Femur (tissue), 1 donor: ENCODE measurements at places on chromosomes 3 and 15.

GRCh38 chr3:142976621-142977398, 13.3 kb upstream of the PAQR9 start:
- DNase-seq = peak; percentile 79

- DNase-seq = peak; percentile 42
Observed at GRCh38 chr3:29759411-29760225, 478.7 kb downstream of the RBMS3 start.

- DNase-seq = no peak
Observed at GRCh38 chr3:127044996-127045395, 62.1 kb downstream of the PLXNA1 start.

GRCh38 chr15:90099072-90099867, 3.0 kb downstream of the IDH2 start:
- DNase-seq = no peak

GRCh38 chr3:133130168-133130567, 92.0 kb downstream of the TMEM108 start:
- DNase-seq = no peak

GRCh38 chr3:29644261-29644660, 363.4 kb downstream of the RBMS3 start:
- peak; percentile 30 for DNase-seq

DNA sequence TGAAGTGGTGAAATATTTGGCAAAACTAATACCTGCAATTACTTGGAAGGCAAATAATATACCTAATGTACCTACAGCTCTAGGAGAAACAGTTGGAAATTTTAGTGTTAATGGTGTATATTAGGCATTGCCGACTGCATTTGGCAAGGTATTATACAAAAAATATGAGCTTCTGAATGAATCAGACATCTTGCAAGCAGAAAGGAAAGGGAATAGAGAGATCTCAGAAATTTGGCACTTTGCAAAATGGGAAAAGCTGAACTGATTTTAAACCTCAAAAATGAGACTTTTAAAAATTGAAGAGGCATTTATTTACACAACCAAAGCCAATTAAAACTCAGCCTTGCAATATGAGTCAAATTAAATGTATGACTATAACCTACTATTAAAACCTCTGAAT, 40.2 kb upstream of the C15orf61 start:
- no peak for DNase-seq

DNA sequence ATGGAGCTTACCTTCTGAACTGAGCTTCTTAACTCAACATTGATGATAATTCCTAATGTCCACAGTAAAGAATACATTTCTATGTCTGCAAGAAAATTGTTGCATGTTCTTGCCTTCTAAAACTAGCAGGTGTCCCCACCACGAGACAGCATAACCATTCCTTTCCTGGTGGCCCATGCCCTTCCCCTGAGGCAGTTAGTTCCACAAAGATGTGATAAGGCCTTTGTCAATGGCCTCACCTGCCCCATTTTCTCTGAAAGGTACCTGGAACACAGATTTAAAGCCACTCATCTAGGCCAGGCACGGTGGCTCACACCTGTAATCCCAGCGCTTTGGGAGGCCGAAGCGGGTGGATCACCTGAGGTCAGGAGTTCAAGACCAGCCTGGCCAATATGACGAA, 21.0 kb upstream of the HTR3E start:
- DNase-seq = no peak

DNA sequence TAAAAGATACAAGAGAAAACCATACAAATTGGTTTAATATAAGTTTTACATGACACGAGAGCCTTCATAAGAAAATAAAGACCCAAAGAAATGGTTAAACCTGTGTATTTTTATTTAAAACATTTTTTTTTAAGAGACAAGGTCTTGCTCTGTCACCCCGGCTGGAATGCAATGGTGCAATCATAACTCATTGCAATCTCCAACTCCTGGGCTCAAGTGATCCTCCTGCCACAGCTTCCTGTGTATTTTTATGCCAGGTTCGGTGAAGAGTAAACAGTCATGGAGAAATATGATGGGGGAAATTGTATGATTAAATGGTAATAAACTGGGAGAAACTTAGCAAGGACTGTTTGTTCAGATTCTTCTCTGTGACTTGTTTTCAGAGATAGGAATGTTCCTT, 441.0 kb downstream of the TUSC7 start:
- DNase-seq = no peak

DNA sequence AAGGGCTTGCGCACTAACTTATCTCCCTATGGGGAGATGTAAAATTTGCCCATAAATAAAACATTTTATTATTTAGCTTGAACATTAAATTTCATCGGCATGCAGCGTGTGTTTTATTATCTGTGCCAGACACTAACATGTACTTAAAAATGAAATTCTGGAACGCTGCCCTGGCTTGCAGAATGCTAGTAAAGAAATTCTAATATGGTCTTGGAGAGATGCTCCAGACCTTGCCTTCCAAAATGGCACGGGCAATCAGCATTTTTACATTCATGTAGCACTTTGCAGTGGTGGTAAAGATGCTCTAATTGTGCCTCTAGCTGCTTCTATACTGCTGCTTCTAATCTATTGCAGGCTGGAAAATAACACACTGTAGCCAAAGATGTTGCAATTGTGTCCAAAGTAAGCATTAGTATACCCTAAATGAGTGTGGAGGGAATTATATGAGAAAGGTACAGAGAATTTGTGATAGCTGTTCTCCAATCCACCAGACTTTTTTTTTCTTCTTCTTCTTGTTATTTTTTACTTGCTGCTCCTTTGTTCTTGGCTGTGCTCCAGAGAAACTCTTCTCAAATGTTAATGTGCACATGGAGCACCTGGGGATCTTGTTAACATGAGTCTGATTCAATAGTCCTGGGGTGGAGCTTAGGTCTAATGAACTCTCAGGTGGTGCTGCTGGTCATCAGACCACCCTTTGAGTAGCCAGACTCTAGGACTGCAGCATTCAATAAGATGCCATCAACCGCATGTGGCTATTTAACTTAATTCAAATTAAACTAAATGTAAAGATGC, 47.3 kb downstream of the CRABP1 start:
- DNase-seq = peak; percentile 48

DNA sequence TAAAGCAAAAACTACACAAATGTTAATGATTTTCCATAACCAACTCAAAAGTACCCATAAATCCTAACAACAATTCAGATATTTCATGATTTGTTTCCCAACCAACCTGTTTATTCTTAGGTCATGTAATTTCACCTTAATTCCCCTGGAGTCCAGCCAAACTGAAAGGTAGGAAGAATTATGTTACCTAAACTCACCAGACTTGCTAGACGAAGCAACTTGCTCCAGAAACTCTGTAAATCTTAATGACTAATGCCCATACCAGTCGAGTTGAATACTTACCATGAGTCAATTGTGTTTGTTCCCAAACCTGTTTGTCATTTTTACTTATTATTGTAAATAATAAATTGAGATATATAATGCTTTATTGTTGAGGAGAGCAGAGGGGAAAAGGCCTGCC, 1030.0 kb downstream of the TBL1XR1 start:
- DNase-seq = no peak

GRCh38 chr15:89900849-89901248, 7.1 kb upstream of the AP3S2 start:
- no peak for DNase-seq

GRCh38 chr3:163632722-163633121, 1445.6 kb downstream of the SI start:
- no peak for DNase-seq

- DNase-seq = no peak
Observed at GRCh38 chr3:133827136-133827535, 21.5 kb downstream of the SRPRB start.

GRCh38 chr3:171230865-171231264, 204.3 kb upstream of the SLC2A2 start:
- DNase-seq = no peak

GRCh38 chr3:27659279-27660021, 62.7 kb downstream of the EOMES start:
- peak; percentile 44 for DNase-seq

DNA sequence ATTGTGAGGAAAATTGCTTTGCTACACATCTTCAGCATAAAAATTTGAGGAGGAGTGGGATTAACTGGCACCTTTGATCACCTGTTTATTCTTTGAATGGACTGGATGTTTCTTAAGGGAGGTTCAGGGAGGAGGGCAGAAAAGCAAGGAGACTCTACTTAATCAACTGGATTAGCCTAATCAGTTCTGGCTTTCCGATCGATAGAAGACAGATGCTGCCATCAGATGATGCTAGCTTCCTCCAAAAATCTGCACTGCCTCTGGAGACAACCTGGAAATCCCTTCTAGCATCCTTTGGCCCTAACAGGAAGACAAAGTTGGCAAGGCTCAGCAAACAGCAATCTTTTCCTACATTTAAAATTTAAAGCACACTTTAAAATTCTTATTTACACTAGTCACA, 197.8 kb downstream of the EBLN2 start:
- DNase-seq = no peak

DNA sequence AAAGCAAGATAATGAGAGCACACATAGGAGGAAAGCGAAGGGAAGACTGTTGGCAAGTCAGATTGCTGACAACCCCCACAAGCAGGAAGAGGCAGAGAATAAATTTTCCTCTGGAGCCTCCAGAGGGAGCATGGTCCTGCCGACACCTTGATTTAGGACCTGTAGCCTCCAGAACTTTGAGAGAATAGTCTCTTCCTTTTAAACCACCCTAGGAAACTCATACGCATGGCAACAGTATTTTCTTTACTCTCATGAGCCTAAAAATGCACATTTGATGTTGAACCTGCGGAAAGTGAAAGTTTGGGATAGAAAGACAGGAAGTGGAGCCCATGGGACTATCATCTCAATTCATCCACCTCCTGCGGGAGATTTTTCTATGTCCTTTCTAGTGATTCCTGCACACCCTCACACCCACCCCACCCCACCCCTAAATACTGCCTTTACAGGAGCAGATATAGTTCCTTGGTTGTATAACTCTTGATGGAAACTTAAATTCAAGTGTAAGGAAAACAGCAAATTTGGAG, 116.7 kb upstream of the LPP start:
- no peak for DNase-seq

- no peak for DNase-seq
Observed at GRCh38 chr3:79047581-79047980, 720.2 kb downstream of the ROBO1 start.

- no peak for DNase-seq
Observed at GRCh38 chr15:78317145-78317836, 17.9 kb upstream of the SKIC8 start.

DNA sequence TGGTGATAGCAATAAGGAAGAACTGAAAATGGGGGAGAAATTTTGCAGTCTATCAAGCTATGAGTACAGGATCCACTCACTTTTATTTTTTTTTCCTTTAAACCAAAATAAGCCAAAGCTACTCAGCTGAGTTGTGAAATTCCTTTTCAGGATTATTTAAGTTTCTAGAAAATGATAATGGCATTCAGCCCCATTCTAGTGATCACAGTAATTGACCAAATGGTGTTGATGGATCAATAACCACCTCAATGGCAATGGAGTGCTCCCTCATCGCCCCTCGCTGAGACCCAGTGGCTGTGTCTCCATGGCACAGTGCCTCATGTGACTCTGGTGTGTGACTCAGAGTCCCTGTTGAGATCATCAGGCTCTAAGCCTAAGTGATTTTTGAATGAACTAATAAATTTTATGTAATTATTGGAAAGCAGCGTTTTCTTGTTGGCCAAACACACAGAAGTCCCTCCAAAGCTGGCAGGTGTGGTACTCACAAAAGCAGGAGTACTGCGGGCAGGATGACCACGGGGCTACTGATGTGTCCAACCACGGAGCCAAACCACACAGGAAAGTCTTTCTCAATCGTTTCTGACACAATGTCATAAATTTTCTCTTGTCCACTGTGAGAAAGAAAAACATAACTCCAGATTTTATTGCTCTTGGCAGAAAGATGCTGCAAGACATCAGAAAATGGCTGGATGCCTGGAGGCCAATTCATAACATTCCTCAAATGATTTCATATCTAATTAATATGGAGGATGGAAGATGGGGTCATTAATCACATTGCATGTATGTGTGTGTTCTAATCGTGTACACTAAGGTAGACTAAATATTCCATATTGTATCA, 14.4 kb upstream of the STARD5 start:
- DNase-seq = peak; percentile 61

DNA sequence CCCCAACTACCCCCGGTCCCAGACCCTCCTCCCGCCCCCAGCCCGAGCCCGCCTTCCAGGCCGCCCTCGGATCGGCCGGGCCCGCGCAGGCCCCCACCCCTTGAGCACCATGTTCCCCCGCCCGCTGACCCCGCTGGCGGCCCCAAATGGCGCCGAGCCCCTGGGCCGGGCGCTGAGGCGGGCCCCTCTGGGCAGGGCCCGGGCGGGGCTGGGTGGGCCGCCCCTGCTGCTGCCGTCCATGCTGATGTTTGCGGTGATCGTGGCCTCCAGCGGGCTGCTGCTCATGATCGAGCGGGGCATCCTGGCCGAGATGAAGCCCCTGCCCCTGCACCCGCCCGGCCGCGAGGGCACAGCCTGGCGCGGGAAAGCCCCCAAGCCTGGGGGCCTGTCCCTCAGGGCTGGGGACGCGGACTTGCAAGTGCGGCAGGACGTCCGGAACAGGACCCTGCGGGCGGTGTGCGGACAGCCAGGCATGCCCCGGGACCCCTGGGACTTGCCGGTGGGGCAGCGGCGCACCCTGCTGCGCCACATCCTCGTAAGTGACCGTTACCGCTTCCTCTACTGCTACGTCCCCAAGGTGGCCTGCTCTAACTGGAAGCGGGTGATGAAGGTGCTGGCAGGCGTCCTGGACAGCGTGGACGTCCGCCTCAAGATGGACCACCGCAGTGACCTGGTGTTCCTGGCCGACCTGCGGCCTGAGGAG, 472 bp downstream of the CHST14 start:
- peak; percentile 56 for DNase-seq

- no peak for DNase-seq
Observed at GRCh38 chr15:42508263-42508690, 12.8 kb downstream of the SNAP23 start.

DNA sequence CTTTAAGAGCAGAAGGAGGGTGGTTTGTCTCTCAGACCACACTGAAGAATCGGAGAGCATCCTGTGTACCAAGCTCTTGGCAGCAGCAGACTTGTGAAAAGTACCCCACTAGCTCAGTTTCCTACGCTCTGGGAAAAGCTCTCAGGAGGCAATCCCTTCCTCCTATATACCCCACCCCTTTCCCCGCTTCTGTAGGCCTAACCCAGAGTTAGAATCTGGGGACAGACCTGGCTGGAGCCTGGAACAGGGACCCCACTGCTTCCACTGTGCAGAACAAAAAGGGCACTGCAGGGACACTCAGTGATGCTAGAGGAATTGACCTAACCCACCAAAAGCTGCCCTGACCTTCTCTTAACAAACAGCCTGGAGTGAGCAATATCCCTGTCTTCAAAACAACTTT, 70.0 kb upstream of the CCDC39 start:
- no peak for DNase-seq

DNA sequence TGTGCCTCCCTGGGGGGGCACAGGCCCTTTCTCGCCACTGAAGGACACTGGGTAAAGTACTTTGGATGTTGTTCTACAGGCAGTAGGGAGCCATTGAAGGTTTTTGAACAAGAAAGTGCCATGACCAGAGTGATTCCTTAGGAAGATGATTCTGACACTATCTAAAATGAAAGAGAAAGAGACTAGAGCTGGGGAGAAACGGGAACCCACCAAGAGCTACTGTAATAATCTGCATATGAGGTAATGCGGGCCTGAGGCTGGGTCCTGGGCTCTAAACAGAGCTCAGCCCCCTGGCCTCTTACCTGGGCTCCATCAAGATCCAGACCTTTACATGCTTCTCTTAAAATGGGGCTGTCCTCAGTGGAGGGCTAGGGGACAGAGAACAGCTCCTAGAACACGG, 24.9 kb downstream of the GRK7 start:
- no peak for DNase-seq

GRCh38 chr15:22831473-22831872, 7.0 kb upstream of the NIPA2 start:
- no peak for DNase-seq
